Activated CD4-positive, alpha-beta T cell treated with anti-CD3 and anti-CD28 coated beads for 4 hours (primary cell): ENCODE measurements at places on chromosomes 4 and X.
A peak's percentile ranks its signal among the peaks of the same experiment; 100 is the strongest.

DNA sequence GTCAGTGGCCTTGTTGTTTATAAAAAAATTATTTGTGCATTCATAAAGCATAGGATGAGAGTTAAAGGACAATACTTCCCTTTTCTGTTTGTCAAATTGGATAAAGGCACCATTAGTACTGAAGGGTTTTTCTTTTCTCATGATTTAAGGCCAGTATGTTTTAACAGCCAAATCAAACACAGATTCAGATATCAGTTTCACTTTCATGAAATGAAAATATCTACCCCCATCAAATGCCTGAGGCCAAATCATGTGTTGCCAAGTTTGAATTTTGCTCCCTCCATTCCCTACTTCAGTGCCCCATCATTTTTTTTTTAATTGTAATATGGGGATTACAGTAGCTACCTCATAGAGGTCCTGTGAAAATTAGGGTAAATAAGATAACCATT is 745.9 kb downstream of the RPA4 start:
- no peak for DNase-seq

GRCh38 chr4:48939785-48940184 is 33.2 kb upstream of the OCIAD2 start:
- no peak for DNase-seq

DNA sequence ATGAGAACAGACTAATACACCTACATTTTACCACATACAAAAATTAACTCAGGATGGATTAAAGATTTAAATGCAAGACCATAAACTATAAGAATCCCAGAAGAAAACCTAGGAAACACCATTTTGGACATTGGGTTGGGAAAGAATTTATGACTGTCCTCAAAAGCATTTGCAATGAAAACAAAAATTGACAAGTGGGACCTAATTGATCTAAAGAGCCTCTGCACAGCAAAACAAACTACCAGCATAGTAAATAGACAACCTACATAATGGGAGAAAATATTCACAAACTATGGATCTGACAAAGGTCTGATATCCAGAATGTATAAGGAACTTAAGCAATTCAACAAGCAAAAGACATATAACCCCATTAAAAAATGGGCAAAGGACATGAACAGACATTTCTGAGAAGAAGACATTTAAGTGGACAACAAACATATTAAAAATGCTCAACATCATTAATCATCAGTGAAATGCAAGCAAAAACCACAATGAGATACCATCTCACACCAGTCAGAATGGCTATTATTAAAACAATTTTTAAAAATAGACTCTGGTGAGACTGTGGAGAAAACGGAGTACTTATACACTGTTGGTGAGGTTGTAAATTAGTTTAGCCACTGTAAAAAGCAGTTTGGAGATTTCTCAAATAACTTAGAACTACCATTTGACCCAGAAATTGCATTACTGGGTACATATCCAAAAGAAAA is 221.7 kb upstream of the DIPK2B start:
- no peak for DNase-seq

GRCh38 chr4:59881632-59882031 is 1318.5 kb upstream of the ADGRL3 start:
- DNase-seq, result no peak

DNA sequence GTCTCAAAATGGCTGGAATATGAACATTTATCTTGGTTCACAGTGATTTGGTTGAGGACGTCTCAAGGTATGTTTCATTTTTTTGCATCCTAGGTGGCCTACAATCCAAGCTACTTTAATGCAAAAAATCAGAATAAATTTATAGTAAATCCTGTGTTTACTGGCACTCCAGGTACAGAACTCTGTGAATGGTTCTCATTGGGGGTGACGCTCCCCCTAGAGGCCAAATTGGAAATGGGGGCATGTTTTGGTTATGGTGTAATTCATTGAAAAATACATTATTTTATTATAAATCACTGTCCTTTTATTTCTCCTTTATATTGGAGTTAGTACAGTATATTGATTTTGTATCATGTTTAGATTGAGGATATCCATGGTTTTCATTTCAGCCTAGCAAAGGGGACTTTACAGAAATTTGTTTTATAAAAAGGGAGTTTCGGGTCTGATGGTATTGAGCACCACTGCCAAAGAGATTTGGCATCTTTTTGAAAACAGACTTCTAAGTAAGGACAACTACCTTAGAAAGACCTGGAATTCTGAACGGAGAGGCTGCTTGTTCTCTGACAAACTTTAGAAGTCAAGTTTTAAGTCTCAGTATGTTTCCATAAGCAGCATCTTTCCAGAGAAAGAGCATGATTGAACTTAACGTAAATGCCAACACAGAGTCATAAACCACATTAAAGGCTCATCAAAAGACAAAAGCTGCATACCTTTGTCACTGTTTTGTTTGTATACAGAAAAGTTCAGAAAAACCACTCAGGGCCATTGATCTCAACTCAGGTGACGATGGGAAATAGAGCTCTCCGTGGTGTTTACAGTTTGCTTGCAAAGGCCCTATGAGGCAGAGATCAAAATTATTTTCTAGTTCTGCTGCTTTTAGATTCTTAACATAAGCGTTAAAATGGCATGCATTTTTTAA is 19.4 kb downstream of the MTM1 start:
- peak; percentile 30 for DNase-seq

- DNase-seq, result no peak
Observed at GRCh38 chr4:171650543-171650942, 162.7 kb upstream of the GALNTL6 start.

DNA sequence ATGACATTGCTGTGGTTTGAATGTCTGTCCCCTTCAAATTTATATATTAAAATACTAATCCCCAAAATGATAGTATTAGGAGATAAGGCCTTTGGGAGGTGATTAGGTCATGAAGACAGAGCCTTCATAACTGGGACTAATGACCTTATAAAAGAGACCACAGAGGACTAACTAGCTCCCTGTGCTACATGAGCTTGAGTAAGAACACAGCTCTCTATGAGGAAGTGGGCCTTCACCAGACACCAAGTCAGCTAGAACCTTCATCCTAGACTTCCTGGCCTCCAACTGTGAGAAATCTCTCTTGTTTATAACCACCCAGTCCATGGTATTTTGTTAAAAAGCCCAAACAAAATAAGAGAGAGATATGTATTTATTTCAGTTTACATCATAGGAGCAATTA is 242.2 kb upstream of the CTSO start:
- no peak for DNase-seq

DNA sequence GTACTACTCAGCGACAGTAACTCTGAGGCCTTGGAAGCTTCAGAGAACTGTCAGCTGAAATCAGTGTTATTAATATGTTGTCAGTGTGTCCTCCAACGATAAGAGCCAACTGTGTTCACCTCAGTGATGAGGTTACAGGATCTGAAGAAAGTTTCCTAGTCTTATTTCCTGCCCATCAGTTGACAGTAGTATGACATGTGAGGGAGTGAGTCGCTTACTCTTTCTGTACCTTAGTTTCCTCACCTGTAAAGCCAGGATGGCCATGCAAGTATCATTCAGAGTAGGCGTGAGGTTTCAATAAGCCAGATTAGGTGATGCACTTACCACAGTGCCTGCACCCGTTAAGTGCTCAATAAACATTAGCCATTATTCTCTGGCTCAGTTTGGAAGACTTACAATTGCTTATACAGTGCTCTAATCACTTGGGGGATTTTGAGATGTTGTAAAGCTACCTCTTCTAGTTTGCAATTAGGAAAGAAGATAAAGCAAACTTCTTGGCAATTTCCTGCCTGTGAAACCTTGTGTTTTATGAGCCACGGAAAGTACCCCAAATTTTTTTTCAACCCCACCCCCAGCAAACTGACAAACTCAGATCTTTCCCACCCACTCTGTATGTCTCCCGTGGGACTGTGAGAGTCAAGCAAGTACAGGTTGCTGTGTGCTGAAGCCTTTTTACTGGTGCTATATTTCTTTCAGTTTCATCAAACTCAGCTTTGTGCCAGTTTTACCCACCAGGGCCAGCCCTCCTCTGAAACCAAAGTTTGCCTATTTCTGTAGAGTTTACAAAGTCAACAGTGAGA is 62.2 kb downstream of the ANXA3 start:
- no peak for DNase-seq
